ENCODE measurements at places on chromosomes 12 and 14.

DNA sequence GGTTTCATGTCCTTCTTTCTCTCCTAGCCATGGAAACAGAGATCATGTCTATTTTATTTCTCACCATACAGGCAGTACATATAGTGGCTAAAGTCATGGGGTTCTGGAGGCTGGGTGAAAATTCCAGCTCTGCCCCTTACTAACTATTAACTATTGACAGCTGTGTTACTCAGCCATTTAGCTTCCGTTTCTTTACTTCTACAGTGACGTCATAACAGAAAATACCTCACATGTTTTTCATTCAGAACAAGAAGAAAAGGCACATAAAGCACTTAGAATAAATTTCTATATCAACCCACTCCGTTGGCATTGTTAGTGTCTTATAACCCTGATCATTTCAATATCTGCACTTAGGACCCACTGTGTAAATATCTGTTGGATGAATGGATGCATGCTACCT, 1506.9 kb upstream of the TMEM132C start:
- DNase-seq = no peak

GRCh38 chr12:31931796-31932715, 27.2 kb upstream of the RESF1 start:
- no peak for DNase-seq

- DNase-seq = no peak
Observed at GRCh38 chr12:95147866-95148265, 69.4 kb downstream of the FGD6 start.

DNA sequence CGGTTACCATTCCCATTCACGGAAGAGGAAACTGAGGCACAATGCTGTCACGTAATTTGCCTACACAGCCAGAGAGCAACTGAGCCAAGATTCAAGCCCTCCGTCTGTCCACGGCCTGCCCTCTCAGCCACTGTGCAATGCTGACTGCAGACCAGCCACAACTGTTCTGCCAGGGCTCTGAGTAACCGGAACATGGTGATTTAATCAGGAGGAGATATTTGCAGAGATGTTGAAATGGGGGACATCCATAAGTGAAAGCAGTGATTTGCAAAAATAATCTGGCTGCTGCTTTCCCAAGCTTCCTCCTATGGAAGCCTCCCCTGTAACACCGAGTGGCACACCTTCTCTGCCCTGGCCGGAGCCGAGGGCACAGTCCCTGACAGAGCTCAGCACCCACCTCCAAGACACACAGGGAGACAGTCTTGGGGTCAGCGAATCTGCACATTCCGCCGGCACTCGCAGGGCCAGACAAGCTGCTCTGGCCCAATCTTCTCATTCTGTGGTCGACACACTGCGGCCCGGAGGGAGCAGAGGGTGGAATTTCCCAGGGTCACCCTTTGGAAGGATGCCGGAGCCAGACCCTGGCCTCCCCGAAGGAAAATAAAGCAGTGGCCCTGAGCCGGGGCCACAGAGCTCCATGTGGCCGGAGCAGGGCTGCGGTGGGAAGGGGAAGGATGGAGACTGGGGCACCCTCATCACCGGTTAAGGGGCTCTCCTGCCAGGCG, 158.2 kb upstream of the DIO3 start:
- DNase-seq = no peak

GRCh38 chr14:66114071-66114470, 372.1 kb upstream of the CCDC196 start:
- no peak for DNase-seq

All from activated CD4-positive, alpha-beta T cell treated with anti-CD3 and anti-CD28 coated beads, Interleukin-2, amount 50 U/mL, for 24 hours (primary cell).